ENCODE measurements at places on chromosomes 5 and 9.

- DNase-seq = no peak
These were observed 398.2 kb downstream of the SLCO4C1 start for GRCh38 chr5:101897914-101898313.

- DNase-seq = no peak
These were observed 118.8 kb downstream of the MTX3 start for GRCh38 chr5:79872291-79872690.

DNA sequence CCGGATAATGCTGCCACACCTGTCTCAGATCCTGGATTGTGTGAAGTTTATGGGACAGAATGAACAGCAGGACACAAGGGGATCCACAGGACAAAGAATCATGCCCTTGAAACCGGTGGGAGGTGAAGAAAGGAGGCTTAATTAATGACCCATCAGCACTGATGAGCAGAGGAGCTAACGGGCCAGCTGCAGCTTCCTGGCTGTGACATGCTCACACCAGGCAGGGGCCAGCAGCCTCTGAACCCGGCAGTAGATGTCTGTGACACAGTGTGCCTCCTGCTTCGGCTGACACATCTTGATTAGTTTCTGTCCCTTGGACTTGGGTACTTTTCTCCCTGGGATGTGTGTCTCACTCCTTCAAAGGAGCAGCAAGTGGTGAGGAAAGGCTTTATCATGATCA lies 328.8 kb upstream of the BRINP1 start:
- no peak for DNase-seq

DNA sequence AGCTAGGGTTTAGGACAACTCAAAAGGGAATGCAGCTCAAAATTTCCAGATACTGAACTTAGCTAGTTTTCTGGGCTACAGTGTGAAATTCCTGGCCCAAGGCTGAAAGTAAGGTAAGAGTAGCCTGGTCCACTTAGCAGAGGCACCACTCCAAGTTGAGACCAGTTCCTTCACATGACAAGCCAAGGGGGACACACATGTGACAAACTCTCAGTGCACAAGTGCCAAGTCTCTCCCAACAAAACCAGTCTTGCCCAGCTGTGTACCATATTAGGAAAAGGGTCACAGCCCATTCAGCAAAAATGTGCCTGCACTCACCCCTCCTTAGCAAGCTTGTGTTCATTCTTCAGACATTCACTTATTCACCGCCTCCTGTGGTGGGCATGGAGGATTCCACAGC lies 27.8 kb downstream of the KLHL3 start:
- no peak for DNase-seq

DNA sequence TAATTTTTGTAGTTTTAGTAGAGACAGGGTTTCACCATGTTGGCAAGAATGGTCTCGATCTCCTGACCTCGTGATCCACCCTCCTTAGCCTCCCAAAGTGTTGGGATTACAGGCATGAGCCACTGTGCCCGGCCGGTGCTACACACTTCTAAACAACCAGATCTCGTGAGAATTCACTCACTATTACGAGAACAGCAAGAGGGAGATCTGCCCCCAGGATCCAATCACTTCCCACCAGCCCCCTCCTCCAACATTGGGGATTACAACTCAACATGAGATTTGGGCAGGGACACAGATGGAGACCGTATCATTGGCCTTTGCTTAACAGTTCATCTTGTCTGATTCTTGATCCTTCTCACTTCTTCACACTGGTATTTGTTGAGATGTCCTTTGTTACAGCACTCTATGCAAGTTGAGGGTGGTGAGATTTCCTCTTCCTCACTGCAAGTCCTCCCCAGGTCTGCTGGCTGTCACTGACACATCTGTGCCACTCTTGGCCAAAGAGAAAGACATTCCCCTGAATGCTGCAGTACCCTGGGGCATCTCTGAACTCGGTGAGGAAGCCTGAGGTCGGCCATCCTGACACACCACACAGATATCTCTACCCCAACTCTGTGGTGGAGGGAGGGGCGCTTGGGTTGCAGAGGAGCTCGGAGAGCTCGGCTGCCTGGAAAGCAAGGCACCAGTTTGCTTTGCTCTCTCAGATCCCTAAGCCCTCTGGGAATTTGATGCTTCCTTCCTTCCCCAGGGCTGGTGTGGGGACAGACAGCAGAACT lies 4.2 kb upstream of the SUB1 start:
- no peak for DNase-seq

GRCh38 chr5:14313986-14314690 lies 171.0 kb downstream of the TRIO start:
- DNase-seq = no peak

- DNase-seq = no peak
These were observed 30.7 kb upstream of the IRX1 start for GRCh38 chr5:3564827-3565518.

- no peak for DNase-seq
These were observed 449.8 kb downstream of the ARHGEF28 start for GRCh38 chr5:74075501-74076484.

- DNase-seq = no peak
These were observed 7.6 kb upstream of the UHRF2 start for GRCh38 chr9:6405371-6405770.

- no peak for DNase-seq
These were observed 4.9 kb upstream of the ADGRV1 start for GRCh38 chr5:90553711-90554110.

DNA sequence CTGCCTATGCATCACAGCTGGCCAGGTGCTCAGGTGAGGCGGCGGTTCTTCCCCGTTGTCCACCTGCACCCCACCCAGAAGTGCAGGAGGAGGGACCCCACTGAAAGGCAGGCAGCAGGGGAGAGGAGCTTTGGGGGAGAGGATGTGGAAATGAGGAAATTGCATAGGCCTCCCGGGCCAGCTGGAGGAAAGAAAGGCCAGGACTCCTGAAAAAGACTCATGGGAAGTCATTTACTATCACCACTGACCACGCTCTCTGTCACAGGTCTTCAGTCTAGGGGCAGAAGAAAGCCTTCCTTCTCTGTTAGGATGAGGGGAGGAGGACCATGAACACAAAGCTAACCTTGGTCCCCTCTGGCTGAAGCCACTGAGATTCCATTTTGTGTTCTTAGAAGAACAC lies 28.1 kb downstream of the KCNMB1 start:
- no peak for DNase-seq

GRCh38 chr5:27315363-27316270 lies 277.2 kb upstream of the CDH9 start:
- DNase-seq = peak; percentile 31
